ENCODE measurements at places on chromosomes 3 and 15. TPM values are rescaled to one million over a fixed set of nuclear protein-coding genes. Genes with fewer than 3 reads are reported as not detected.

Gene FBXL22
- total RNA-seq = 27.5 TPM

DNA sequence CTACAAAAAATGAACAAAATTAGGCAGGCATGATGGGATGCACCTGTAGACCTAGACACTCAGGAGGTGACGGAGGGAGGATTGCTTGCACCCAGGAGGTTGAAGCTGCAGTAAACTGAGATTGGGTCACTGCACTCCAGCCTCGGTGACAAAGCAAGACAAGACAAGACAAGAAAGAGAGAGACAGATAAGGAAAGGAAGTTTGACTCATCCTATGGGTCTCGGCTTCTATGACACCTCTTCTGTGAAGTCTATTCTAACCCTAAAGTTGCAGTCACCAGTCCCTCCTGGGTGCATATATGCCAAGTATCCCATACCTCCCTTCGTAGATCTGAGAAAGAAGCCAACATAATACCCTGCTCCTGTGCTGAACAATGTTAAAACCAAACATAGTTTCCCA, 7.9 kb upstream of the ZMAT3 start:
- DNase-seq = no peak

DNA sequence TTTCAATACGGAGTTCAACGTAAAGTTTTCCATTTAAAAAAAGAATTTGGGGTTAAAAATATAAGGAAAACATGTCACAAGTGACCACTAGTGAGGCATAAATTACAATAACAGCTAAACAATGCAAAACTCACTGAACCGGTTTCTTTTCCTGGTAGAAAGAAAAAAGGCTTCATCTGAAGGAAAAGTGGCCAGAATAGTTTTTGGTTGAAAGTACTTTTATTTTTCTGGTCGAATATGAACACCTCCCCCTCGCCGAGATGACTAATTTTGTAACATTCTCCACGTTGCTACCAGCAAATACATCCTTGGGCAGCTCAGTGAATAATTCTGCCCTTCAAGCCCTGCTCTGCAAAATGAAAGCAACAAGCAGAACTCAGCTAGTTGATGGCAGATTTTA, 3.9 kb upstream of the SRGAP3 start:
- no peak for DNase-seq

DNA sequence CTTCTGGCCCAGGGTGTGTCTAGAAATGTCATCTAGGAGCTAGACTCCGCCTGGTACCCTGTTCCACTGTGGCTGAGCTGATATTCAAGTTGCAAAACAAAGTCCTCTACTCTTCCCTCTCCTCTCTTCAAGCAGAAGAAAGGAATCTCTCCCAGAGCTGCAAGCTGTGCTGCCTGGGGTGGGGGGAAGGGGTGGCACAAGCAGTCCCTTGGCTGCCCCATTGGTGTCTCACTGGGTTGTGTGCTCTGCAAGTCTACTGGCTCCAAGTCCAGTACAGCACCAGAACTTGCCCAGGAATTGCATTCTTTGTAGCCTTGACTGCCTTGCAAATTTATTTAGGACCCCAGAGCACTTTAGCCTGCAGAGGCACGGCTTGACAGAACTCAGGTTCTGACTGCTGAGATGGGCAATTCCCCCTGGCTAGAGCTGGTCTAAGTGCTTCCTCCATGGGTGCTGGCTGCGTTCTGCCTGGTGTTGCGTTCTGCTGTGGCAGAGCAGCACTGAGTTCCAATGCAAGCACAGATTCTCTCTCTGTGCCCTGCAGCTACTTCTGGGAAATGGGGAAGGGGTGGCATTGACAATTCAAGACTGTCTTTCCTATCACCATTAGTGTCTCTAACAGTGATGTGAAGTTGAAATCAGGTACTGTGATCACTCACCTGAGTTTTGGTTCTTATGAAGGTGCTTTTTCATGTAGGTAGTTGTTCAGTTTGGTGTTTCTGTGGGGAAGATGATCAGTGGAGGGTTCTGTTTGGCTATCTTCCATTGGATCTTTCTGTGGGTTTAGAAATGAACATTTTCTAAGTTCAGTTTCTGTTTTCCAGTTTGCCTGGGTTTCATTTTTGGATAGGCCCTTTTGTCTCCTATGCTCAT, 39.5 kb downstream of the OXSR1 start:
- no peak for DNase-seq

GRCh38 chr3:81788044-81788443, 26.6 kb upstream of the GBE1 start:
- DNase-seq = no peak

- no peak for DNase-seq
Observed at GRCh38 chr15:59174151-59174834, 32.4 kb upstream of the LDHAL6B start.

DNA sequence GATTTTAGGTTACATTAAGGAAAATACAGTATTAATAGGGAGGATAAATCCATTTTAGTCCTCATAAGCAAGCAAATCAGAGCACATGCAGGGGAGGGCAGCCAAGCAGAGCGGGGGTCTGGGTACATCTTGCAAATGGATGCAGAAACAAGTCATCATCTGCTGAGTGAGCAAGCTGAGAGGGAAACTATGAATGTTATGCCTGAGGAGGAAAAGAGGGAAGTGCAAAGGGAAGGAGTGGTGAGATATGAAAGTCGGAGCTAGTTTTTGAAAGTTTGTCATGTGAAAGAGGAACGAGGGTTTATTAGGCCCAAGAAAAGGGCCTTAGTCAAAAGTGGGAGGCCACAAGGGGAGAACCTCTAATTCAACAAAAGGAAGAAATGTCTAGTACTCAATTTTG, 15.4 kb downstream of the PTX3 start:
- DNase-seq = no peak

GRCh38 chr15:68672781-68673205, 94.0 kb downstream of the CORO2B start:
- DNase-seq = peak; percentile 27

GRCh38 chr15:64542091-64542490, 81.7 kb downstream of the ZNF609 start:
- DNase-seq = no peak

DNA sequence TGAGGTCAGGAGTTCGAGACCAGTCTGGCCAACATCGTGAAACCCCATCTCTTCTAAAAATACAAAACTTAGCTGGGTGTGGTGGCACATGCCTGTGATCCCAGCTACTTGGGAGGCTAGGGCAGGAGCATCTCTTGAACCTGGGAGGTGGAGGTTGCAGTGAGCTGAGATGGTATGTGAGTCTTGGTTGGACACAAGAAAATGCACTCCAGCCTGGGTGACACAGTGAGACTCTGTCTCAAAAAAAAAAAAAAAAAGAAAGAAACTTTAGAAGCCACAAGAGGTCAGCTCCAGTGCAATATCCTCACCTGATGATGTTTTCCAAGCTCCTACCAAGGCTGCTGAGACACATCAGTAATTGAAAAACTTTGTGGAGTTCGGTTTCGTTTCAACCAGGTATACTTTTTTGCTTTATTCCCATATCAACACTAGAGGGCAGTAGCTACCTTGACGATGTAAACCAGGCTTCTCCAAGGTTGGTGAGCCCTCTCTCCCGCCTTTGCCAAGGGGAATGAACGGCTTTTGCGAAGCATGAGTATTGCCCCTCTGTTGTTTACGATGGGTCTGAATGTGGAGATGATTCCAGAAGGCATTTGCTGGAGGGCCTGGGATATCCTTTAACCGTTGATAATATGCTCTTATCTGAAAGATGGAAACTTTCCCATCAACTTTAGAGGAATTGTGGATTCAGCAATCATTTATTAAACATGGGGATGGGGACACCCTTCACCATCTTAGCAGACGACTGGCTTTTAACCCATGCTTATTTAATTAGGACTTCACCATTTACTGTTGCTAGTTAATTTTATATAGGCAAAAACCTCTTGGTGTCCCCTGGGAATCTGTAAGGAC, 202.8 kb downstream of the SV2B start:
- DNase-seq = peak; percentile 23

Data from ovary (tissue), 10 donors.